HS-27A (cell line): ENCODE measurements at places on chromosomes 5 and 9.

DNA sequence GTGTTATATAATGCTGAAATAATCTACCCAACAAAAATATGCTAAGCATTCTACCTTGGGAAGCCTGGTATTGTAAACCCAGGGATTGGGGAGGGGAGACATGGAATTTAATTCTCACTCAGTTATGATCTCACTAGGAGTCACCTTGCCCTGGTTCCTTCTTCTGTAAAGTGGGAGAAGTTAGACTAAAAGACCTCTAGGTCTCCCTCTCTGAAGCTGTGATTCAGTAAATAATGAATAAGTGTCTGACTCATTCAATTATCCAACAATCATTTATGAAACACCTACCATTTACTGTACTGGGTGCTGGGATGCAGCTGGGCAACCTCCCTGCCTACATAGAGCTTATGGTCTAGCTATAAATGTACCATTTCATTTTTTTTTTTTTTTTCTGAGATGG lies 20.2 kb upstream of the SPARC start:
- DNase-seq, result no peak

DNA sequence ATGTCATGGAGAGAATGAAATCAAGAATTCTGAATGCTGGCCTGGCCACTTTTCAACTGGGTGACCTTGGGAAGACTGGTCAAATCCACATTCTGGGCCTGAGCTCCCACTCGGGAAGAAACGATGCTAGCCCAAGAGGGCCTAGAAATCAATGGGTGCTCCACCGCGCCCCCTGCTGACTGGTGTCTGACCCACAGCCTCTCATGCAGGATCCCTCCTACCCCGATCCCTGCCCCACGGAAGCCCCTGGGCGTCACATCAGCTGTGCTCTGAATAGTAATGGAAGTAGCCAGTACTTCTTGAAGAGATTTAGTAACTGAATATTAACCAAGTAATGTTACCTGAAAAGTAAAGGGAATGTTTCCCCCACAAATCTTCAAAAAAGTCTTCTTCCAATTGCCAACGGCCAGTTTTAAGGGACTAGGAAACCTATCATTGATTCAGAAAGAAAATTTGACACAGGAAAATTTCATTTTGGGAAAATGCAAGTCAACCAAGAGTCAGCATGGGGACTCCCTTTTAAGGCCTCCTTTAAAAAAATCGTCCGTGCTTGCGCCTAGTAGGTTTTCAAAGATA lies 43.9 kb downstream of the CRB2 start:
- DNase-seq, result no peak

DNA sequence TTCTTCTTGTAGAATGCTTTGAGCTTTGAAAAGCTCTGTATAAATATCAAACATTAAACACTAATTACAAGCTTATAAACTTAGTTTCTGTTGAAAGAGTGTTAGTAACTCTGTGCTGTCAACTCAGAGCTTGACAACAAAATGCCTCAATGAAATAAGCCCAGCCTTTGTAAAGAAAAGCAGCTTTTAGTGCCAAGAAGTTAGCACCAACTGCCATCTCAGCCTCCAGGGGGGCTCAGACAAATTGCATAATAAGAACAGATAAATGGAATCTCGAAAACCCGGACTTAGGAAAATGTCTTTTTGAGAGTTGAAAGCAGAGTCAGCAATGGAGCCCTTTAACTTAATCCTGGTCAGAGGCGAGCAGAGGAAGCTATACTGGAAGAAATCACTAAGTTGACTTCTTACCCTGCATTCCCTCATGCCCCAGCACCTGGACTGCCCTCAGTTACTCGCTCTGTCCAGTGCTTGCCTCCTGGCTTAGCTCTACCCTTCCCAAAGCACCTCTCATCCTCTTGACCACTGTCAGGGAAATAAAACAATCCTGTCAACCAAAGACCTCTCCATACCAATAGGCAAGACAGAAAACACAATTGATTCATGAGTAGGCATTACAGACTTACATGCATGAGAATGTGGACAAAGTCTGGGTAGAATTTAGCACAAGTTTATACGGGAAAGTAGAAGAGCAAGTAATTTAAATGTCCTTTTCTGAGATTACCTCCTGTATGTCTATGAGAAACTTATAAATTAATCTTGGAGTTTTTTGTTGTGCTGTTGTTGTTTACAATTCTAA lies 352.7 kb downstream of the ZNF608 start:
- no peak for DNase-seq

DNA sequence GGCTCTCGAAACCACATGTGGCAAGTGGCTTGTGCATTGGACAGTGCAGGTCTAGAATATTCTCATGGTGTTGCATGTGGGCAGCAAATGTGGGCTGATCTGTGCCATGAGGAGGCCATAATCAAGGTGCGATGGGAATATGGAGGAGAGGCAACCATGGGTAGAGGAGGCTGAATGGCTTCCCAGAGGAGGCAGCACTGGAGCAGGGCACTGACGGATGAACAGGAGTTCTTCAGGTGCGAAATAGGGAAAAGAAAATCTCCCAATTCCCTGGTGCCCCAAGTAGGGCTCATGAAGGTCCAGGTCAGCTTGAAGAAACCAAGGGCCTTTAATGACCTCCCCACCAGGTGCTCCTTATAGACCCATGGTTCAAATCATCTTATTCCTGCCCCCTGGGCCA lies 126.5 kb downstream of the RXRA start:
- DNase-seq, result no peak

GRCh38 chr5:122101636-122102285 lies 23.7 kb upstream of the LOX start:
- no peak for DNase-seq

GRCh38 chr5:25301836-25302235 lies 657.1 kb upstream of the CDH10 start:
- DNase-seq, result no peak

- DNase-seq, result no peak
These were observed 17.9 kb upstream of the DOLPP1 start for GRCh38 chr9:129063061-129063460.

DNA sequence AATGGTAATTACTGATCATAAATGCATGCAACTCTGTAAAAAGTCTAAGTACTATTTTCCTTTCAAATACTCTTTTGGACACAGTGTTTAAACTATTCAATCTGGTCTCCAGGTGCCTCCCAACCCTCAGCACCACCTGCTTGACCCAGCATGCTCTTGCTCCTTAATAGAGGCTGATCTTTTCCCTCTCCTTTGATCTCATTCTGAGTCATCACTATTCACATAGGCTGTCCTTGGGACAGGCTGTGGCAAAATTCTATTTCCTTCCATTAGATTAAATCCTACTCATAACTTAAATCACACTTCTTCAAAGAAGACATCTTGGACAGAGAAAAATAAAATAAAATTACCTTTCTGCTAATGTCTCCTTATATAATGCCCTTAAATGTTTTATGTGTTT lies 199.4 kb upstream of the ST8SIA4 start:
- no peak for DNase-seq

DNA sequence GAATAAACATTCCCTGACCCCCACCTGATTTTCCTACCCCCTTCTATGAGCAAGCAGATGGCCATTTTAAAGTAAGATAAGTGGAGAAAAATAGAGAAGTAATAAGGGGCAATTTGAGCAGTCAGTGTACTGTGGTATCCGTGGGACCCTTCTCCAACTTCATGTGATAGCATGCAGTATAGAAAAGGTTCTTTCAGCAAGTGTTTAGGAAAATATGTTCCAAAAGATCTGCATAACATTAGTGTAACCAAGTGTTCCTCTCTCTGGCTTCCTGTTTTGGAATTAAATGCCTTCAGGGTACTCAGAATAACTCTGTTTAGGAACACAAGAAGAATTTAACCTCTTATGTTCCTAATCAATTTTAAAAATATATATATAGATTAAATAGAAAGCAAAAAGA lies 134.9 kb downstream of the ATG10 start:
- DNase-seq, result no peak

- no peak for DNase-seq
These were observed 13.9 kb downstream of the PLK2 start for GRCh38 chr5:58446024-58446423.

GRCh38 chr5:147093138-147093537 lies 141.7 kb upstream of the STK32A start:
- DNase-seq, result no peak

DNA sequence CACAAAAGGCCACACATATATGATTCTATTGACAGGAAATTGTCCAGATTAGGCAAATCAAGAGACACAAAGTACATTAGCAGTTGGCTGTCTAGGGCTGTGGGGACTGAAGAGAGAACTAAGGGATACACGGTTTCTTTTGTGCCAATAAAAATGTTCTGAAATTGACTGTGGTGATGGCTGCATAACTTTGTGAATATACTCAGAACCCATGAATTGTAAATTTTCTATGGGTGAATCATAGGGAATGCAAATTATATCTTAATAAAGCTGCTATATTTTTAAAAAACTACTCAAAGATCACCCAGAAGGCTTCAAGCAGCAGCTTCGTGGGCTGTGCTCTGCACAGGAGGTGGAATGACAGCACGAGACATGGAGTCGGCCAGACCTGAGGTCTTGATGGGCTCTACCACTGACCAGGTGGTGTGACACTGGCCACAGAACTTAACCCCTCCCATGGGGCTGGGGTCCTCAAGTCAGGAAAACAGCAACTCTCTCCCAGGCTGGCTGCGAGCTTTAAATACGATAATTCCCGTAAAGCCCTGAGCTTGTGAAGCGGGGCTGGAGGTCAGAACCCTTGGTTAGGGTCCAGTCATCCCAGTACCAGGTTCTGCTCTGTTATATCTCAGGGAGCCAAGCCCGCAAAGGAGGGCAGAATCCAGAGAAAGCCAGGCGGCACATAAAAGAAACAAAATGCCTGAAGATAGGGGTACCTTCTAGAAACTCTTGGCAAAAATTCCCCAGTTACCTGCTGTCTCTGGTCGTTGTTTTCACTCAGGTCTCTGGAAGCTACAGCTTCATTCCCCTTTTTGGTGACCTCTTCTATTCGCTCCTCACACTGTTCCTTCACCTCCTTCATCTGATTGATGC lies 59.1 kb downstream of the GOLM1 start:
- DNase-seq, result no peak

- no peak for DNase-seq
These were observed 315.2 kb upstream of the ATP10B start for GRCh38 chr5:161167016-161167767.

GRCh38 chr9:96031366-96031824 lies 155.9 kb downstream of the ERCC6L2 start:
- no peak for DNase-seq

- no peak for DNase-seq
These were observed 671 bp downstream of the RGS14 start for GRCh38 chr5:177358370-177358819.

- DNase-seq, result no peak
These were observed 7.5 kb downstream of the FAXDC2 start for GRCh38 chr5:154842689-154843530.

GRCh38 chr9:134433909-134434882 lies 107.9 kb downstream of the RXRA start:
- DNase-seq, result no peak

DNA sequence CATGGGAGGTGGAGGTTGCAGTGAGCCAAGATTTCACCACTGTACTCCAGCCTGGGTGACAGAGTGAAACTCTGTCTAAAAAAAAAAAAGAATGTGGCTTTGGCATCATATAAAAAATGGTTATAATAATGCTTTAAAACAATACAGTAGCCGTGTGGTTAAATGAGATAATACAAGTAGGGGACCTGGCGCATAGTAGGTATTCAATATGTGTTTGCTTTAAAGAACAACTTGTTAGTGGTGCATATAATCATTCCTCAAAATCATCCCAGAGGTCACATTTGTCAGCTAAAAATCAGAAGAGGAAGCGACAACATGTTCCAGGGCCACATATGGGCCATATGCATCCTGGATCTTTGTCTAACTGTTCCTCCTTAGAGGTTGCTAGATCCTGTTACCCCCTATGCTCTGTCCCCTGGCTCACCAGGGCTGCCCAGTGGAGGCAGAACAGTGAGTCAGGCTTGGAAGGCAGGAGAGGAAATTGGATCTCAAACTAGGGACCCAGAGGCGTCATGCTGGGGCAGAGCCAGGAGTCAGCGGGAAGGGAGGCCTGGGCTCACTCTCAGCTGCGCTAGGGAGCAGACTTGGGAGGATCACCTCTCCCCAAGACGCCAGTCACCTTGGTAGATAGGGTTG lies 27.7 kb downstream of the LHX6 start:
- no peak for DNase-seq

- DNase-seq, result no peak
These were observed 7.7 kb downstream of the AQP3 start for GRCh38 chr9:33439731-33440130.

DNA sequence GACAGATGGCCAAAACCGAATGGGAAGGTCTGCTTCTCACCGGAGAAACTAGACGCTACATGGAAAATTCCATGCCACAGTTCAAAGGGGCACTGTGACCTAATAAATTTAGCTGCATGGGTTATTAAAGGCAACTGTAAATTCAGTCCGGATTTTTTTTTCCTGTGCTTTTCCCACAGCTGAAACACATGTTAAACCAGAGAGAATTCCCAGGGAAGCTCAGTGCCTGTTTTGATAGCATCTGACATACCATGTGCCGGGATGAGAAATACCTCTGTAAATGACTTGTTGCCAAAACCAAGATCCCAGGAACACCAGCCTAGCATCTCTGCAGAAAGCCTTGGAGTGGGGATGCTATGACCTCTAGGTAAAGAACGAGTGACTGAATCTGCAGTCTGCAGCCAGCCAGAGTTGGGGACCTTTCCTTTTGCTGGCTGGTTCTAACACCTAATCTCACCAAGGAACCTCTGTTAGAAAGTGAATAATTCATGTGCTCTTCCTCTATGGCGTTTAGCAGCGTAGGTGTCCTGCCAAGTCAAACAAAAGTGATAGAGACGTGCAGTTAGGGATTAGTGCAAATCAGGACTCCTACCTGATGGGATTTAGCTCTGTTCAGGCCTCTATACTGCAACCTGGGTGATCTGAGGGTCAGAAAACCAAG lies 77.9 kb downstream of the SLIT3 start:
- DNase-seq, result no peak

DNA sequence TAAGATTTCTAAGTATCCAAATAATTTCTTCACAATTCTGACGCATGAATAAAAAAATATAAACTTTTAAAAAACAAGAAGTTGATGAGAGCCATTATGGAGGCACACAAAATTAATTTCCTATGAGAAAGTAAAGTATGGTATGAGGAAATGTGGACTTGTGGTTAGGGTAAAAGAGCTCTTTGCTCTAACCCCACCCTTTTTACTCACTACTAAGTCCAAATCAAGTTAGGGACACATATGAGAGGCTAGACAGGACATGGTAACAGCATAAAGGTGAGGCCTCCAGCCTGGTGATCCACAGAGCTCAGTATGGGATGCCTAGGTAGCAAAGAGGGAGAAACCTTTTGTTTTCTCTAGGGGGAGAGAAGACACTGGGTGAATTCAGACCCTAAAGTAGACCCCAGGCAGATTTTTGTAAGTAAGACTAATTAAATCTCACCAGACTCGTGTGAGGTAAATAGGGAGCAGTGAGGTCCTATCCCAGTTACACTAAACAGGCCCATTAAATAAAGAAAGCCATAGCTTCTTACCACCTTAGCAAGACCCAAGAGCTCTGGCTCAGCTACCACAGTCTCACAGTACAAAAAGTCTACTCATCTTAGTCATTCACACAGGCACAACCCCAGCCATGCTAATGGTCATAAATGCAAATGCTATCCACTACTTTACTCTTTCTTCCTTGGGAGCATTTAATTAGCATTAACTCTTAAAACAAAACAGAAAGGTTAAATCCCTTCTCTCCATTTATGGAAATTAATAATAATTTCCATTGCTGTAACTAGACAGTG lies 42.6 kb downstream of the MLLT3 start:
- DNase-seq, result no peak
